ENCODE measurements at places on chromosomes 3 and 15. TPM values are rescaled to one million over a fixed set of nuclear protein-coding genes. Genes with fewer than 3 reads are reported as not detected.

DPPA2 gene
- polyA plus RNA-seq: not detected

SV2B gene
- polyA plus RNA-seq: 1.7 TPM

STRIT1 gene
- polyA plus RNA-seq: 47.5 TPM

SYNPR gene
- polyA plus RNA-seq: not detected

TGM5 gene
- 0.27 TPM for polyA plus RNA-seq

NR2C2 gene
- polyA plus RNA-seq: 37.8 TPM

CHRFAM7A gene
- polyA plus RNA-seq: 1.1 TPM

DNA sequence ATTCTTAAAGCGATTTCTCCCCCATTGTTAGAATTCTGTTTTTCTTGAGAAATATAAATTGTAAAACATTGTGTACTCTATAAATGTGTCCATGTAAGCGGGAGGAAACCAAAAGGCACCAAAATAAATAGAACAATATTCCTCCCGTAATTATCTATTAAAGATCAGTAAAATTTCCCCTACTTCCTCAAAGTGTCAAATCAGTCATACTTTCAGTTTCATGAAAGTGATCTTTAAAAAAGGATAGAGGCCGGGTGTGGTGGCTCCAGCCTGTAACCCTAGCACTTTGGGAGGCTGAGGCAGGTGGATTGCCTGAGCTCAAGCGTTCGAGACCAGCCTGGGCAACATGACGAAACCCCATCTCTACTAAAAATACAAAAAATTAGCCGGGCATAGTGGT, 278.9 kb downstream of the MECOM start:
- no peak for DNase-seq

- DNase-seq: peak; percentile 71
These were observed 212.4 kb downstream of the OPA1 start for GRCh38 chr3:193805448-193805847.

DNA sequence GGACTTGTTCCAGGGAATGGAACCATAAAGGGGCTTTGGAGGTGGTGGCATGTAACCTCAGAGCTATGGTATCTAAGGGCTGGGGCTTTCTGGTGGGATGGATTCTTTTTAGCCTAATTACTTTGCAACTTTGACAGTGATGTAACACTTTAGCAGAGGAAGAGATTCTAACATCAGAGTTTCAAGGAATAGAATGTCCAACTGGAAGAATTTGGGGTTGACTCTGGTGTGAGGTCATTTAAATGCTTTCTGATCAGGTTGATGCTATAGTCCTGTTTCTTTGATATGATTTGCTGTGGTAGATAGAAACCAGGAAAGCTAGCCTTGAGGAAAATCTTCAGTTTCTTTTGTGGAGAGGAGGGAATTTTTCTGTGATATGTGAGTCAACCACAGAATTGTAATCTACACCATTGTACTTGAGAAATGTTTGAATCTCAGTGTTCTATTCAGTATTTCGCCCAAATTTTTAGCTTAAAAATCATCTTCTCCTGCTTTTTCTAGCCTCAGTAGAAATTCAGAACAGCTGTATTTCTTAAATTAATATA, 40.0 kb downstream of the ATP2C1 start:
- DNase-seq: no peak

DNA sequence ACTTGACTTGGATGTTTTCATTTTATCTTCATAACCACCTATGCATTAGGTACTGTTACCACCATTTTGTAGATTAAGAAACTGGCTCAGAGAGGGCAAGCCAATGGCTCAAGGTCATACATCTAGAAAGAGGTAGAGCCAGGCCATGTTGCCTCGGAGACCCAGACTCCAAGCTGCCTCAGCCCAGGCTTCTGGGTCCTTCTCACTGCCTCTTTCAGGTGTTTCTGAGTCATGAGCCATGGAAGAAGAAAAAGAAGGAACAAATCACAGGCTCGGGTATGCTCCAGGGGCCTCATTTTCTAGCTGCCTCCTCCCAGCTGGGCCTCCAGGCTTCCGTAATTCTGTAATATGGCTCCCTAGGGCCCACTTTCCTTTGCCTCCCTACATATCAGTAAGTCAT, 226.5 kb upstream of the TOPAZ1 start:
- DNase-seq: no peak

DNA sequence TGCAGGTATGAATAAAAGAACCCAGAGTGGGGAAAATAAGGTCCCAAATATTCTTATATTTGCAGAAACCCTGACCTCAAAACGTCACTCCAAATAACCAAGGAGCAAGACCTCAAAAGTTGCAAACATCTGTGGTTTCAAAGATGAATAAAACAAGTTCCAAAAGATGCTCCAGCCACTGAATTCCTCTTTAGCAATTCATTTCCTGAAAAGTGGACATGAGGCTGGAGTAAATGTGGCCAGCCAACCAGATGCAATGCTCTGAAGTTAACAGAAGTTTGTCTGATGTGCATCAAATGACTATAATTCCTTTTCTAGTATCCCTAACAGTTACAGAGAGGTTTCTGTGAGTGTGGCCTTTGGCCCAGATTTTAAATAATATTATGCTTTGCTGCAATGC, 71.2 kb upstream of the WNT5A start:
- no peak for DNase-seq

DNA sequence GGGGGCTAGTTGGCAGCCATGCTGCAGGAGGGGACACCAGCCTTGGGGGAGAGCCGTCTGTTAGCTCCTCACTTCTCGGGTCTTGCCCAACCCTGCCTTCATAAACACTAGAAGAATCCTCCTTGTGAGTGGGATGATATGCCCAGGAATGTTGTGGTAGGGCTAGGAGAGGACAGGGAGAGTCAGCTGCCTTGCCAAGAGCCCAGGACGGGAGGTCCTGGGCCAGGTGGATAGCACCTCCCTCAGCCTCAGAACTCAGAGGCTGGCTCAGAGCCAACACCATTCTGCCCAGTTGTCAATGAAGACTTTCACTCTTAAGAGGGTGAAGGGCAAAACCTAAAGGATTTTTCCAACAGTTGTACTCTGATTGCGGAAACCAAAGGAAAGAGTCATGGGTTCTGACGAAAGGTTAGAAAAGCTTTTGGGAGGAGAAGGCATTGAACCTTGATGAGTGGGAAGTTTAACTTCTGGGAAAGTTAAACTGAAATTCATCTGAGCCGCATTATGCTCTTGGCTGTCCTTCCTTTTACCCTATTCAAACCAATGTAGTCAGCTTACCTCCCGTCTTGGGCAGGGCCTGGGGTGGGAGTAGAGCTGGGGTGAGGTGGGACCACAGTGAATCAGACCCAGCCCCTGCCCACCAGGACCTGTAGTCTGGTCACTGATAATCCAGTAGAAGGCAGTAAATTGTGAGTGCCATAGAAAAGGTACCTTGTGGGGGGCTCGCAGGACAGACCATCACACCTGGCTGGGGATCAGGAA, 81.9 kb downstream of the FAM43A start:
- DNase-seq: no peak

GRCh38 chr15:70088455-70088854, 9.3 kb downstream of the TLE3 start:
- DNase-seq: no peak

- no peak for DNase-seq
These were observed 8.3 kb downstream of the ARL14 start for GRCh38 chr3:160685144-160685766.

DNA sequence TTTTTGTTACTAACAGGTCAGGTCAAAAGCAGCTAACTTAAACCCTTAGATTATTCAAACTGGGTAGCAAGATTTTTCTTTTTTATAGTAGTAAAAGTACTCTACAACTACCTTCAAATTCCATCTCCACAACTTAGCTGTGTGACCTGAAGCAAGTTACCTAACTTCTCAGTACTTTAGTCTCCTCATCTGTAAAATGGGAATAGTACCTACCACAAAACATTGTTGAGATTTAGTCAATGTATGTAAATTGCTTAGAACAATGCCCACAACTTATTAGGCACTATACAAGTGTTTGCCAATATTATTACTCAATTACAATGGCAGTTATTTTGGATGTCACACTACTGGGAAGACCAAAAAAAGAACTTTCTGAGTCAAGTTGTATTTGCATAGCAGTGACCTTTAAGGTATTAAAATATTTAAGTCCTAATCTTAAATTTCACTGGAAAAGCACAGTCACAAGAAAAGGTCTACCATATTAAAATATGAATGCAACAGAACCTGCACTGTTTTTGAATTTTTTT, 2.9 kb downstream of the TASOR start:
- no peak for DNase-seq

GRCh38 chr15:73608941-73609340, 24.2 kb downstream of the NPTN start:
- peak; percentile 54 for DNase-seq

- no peak for DNase-seq
These were observed 173.0 kb downstream of the STT3B start for GRCh38 chr3:31705736-31706135.

- DNase-seq: no peak
These were observed 6.5 kb downstream of the TWF2 start for GRCh38 chr3:52232279-52233107.

GRCh38 chr3:73459711-73460110, 165.0 kb downstream of the PDZRN3 start:
- no peak for DNase-seq

DNA sequence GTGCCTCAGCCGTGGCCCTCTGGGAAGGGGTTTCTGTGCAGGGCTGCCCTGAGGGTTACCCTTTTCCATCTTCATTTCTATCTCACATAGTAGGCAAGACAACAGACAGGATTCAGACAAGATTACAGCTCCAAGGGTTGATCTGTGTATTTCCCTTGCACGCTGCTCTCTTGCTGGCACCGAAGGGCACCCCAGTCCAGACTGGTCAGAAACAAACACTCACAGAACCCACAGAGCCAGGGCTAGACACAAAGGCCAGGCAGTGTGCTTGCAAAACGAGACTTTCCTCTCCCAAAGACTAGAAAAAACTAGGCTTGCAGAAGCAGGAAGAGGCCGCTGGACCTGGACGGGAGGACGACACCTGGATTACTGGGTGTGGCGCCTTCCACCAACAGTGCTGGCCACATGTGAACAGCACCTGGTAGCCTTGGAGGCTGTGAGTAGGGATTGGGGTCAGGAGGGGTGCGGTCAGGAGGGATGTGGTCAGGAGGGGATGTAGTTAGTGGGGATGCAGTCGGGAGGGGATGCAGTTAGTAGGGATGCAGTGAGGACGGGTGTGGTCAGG, 96.8 kb downstream of the BDH1 start:
- DNase-seq: no peak

DNA sequence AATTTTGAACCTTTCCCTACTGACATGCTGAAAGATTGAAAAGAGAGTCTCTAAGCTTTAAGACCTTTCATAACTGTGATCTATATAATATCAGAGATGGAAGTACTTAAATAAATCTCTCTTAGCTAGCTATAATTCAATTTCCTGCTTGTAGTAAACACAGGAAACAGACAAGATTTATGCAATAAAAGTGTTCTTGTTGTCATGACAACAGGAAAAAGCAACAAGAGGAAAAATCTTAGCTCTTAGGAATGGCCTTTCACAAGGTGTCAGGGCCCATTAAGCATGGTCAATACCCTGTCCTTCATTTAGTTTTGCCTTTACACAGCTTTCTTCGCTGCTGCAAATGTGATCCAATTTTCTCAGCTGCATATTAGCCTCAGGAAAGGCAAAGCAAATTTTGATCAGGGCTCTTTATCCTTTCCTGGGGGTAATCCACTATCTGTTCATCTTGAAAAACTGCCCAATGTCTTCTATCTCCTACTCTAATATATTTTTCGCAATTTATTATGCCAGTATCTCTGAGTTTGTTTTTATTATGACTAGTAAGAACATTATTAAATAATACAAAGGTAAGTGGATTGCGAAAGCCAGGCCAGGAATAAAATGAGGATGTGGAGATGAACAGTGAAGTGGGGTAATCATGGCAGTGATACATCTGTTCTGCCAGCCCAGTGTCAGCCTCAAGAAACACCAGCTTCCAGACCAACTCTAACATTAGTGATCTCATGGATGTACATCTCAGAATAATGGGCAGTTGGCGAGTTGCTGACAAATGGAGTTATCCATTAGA, 28.7 kb downstream of the SIDT1 start:
- DNase-seq: peak; percentile 21

DNA sequence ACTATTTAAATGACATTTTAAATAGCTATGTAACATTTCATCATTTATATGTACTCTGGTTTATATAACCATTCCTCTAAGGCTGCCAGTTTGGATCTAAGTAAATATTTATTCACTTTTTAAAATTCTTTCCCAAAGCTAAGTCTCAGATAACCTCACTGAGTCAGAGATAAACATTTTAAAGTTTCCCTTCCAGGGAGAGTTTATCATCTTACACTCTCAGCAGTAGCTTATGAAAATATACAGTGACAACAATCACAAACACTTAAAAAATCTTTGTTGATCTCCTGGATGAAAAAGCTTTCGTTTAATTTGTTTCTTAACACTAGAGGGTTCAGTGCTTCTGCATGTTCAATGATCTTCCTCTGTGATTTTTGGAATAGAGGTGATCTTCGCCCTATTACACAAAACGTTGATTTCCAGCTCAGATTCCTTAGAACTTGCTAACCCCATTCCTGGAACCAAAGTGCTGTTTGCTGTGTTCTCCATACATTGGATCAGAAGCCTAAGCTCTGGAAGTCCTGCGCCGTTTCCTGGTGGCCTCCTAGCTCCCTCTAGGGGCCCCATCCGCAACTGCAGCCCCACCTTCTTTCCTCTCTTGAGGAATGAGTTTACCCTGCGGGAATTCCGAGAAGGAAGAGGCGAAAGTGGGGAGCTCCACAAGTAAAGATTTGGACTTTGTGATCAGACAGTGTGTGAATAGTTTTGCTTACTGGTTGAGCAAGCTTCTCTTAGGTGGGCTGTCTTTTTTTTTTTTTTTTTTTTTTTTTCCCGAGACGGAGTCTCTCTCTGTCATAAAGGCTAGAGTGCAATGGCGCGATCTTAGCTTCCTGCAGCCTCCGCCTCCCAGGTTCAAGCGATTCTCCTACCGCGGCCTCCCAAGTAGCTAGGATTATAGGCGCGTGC, 29.3 kb upstream of the SACM1L start:
- peak; percentile 57 for DNase-seq

DNA sequence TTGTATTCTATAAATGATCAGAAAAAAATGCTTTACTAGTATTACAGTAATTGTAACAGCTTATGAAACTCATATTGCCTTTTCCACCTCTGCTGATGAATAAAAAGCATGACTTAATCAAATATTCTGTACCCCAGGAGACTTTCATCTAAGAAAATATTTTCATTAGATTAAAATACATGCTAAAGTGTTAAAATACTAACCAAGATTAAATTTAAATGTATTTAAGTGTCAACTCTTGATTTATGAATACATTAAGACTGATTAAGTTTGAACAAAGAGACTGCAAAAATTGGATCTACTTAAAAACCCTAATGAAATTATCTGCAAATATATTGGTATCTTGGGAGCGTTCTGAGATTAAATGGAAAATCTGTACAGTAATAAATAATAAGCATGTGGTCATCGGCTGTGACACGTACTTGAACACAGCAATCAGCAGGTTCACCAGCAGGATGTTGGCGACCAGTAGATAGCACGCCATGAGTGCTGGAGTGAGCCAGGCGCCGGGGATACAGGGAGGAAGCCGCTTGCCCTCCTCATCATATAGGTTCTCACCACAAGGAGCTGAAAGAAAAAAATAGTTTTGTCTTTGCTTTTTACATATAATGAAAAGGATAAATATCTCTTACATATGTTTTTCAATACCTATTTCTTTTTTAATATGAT, 36.6 kb upstream of the MTMR10 start:
- DNase-seq: no peak
